ENCODE measurements at places on chromosomes 1 and 21. TPM values are rescaled to one million over a fixed set of nuclear protein-coding genes. Genes with fewer than 3 reads are reported as not detected.

Gene FAM72D
- total RNA-seq, result 0.09 TPM

Gene MFSD2A
- total RNA-seq, result 0.69 TPM

Gene FAM110D
- not detected for total RNA-seq

Gene HECTD3
- total RNA-seq, result 17.7 TPM

Gene FAM43B
- under 0.01 TPM for total RNA-seq

Gene LCE1C
- total RNA-seq, result not detected

Gene KRTAP11-1
- total RNA-seq, result not detected

Gene VWA5B1
- total RNA-seq, result not detected

Gene FCAMR
- total RNA-seq, result under 0.01 TPM

Gene LHX4
- 0.09 TPM for total RNA-seq

Gene SPRR2F
- total RNA-seq, result not detected

Gene GCSAML
- total RNA-seq, result not detected

Gene HJV
- total RNA-seq, result not detected

Gene TNNI3K
- total RNA-seq, result 3.9 TPM

Gene ABCA4
- 0.34 TPM for total RNA-seq

Gene RPRD2
- total RNA-seq, result 6.4 TPM

Gene DCST1
- not detected for total RNA-seq

Gene AUNIP
- 0.09 TPM for total RNA-seq

Gene TINAGL1
- total RNA-seq, result 2.4 TPM

Gene LCE2B
- total RNA-seq, result not detected

Gene MASP2
- not detected for total RNA-seq

Gene FCRL4
- not detected for total RNA-seq

Gene MEGF6
- 1.5 TPM for total RNA-seq

Gene PKP1
- total RNA-seq, result 0.34 TPM

Gene ROR1
- total RNA-seq, result 5.2 TPM

Gene PIK3CD
- total RNA-seq, result 2.6 TPM

Gene SMCP
- total RNA-seq, result not detected

Gene RASSF5
- total RNA-seq, result 1.7 TPM

Gene SPRR2G
- total RNA-seq, result not detected

Gene VWA1
- total RNA-seq, result 3.4 TPM

Gene NUDT4B
- total RNA-seq, result 5.5 TPM

Gene PROX1
- 0.26 TPM for total RNA-seq

Gene AGMAT
- total RNA-seq, result 0.79 TPM

Gene GJA4
- not detected for total RNA-seq

Gene AKNAD1
- total RNA-seq, result 0.16 TPM

Gene RBP7
- total RNA-seq, result not detected

Gene VSIG8
- under 0.01 TPM for total RNA-seq

Gene DDR2
- total RNA-seq, result 224 TPM

Gene HSD3B2
- not detected for total RNA-seq

Gene LAMB3
- total RNA-seq, result 32.5 TPM

Gene CXADR
- total RNA-seq, result 0.26 TPM

Gene ZBTB8A
- total RNA-seq, result 7.0 TPM

Gene ZFYVE9
- 33.7 TPM for total RNA-seq

Gene UMODL1
- not detected for total RNA-seq

Gene CYP4A22
- not detected for total RNA-seq

Gene GSTM5
- total RNA-seq, result 13.4 TPM

Gene XKR8
- total RNA-seq, result 3.4 TPM

Gene AADACL3
- total RNA-seq, result not detected

Gene B3GALT5
- 0.17 TPM for total RNA-seq

Gene SYCP1
- total RNA-seq, result not detected

Gene DNAJC8
- 38.6 TPM for total RNA-seq

Gene SMIM11
- 14.2 TPM for total RNA-seq

Gene TRIM46
- total RNA-seq, result 3.5 TPM

Gene KHDRBS1
- 50.1 TPM for total RNA-seq

All from bronchial smooth muscle cell (primary cell).